Adipocyte (in vitro differentiated cells): ENCODE measurements at places on chromosomes 5 and 9.
A peak's percentile ranks its signal among the peaks of the same experiment; 100 is the strongest.

GRCh38 chr5:154483654-154484392 lies 5.8 kb upstream of the HAND1 start:
- DNase-seq: no peak

GRCh38 chr5:132354381-132355139 lies 14.9 kb upstream of the SLC22A5 start:
- no peak for DNase-seq

- no peak for DNase-seq
These were observed 15.7 kb upstream of the STARD4 start for GRCh38 chr5:111528056-111528455.

DNA sequence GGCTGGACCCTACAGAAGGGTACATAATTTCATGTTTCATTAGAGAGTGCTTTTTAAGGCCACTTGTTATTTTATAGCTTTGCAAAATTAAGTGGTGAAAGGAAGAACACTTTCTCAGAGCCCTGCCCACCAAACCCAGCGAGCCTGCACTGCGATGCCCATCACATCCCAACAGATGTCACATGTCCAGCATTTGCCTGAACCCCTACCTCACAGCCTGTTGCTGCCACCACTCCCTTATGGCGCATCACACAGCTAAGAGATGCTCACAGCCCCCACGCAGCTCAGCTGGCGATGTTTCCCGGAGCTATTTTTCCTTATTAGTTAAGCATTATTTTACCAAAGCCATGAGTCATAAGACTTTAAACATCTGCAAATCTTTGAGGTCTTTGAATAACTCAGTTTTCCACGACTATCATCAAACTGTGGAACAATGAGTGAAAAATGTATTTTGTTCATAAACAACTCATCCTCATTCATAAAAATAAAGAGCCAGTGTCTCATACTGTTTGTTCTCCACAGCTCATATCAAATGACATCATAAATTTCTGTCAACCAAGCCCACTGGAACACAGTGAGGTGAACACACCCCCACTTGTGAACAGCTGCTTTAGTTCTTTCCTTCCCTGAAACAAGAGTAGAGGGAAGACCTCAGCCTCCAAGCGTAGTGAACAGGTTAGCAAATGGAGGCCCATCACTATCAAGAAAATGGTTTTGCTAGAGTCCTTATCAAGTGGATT lies 104.9 kb downstream of the SYK start:
- DNase-seq: no peak

GRCh38 chr9:96015876-96016686 lies 140.6 kb downstream of the ERCC6L2 start:
- no peak for DNase-seq

DNA sequence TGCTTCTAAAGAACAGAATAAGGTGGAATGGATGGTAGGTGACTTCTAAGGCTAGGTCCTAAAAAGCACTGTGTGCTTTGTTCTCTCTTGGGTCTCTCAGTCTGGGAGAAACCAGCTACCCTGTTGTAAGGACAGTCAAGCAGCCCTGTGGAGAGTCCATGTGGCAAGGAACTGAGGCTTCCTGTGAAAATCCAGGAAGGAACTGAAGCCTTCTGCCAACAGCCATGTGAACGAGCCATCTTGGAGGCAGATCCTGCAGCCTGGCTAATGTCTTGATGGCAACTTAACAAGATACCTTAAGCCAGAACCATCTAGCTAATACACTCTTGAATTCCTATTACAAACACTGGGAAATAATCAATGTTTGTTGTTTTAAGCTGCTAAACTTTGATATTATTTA lies 100.1 kb upstream of the PCA3 start:
- DNase-seq: no peak

DNA sequence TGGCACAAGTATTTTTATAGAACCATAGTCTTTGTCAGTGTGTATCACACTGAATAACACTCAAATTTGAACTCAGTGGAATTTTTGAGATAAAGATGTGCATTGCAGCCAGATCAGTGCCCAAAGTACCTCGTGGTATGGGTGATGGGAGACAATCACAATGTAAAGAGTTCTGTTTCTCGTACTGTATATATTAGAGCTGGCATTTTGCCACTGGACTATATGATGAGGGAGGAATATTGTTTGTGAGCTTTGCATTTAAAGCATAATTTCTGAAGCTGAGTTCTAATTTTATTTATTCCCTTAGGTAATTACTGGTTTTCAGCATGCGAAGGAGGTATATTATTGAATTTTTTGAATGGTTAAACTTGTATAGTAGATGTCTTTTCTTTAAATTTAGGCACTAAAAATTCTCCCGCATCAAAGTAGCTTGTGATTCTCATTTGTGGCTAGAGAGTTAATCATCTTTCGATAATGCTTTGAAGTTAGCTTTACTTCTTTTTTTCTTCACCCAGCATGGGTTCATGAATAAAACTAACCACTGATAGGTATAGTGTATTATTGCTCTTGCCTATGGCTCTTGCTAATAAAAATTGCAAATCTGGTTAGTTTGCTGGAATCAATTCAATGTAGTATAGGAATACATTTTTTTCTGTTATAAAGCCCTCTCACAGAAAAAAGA lies 43.1 kb downstream of the PAM start:
- no peak for DNase-seq

GRCh38 chr5:157282150-157282549 lies 16.2 kb downstream of the CYFIP2 start:
- no peak for DNase-seq

DNA sequence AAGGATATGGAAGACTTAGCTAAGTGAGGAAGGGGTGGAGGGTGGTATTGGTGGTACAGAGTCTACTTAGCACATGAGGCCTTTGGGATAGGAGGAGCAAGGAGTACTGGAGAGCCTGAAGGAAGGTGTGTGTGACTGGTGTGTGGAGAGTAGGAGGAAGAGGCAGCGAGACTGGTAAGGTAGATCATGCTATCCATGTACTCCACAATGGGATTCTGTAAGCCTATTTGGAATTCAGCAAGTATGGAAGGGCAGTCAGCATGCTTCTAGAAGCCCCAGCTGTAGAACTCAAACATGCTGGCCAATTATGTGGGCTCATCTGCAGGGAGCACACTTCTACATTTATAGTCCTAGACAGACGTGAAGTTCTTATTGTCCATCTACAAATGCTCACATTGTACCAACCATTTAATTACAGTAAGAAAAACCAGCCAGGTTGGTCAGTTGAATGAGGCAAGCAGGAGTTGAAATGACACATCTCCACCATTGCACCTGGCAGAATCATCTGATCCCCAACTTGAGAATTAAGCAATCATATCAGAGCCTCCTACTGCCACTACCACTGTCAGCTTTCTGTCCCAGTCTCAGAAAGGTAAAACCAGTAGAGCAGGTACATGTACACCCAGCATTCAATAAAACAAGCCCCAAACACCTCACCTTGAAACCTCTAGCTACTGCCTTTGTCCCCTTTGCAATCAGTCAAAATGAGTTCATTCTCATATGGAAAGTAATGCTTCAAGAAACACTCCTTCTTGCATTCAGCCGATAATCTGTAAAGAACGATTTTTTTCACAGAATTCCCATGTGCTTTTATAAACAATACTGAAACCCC lies 60.9 kb upstream of the GLRX start:
- no peak for DNase-seq

DNA sequence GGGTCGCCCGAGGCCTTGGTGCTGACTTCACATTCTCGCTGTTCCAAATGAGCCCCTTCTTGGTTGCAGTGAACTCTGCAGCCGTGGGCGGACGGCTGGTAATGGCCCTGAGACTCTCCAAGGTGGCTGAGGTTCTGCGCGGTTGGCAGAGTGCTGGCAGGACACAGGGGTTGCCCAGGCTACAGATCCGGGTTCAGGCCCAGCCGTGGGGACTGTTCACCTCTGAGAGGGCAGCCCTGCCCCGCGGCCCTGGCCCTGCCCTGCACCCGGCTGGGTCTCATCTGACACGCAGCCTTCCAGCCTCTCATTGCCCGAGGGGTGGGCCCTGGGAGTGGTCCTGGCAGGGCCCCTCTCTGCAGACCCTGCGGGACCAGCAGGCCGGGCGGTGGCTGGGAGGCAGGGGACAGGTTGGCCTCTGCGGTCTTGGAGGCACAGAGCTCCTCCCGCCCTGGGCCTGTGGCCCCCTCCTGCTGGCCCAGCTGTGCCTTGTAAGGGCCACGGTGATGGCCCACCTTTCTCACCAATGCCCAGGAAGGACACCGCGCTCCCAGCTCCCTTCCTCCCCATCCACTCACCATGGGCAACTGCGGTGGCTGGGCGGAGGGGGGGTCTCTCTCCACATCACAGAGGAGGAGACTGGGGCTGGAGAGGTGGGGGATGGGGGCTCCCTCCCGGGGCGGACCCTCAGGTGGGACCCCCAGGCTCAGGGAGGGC lies 51.6 kb downstream of the AHRR start:
- no peak for DNase-seq

DNA sequence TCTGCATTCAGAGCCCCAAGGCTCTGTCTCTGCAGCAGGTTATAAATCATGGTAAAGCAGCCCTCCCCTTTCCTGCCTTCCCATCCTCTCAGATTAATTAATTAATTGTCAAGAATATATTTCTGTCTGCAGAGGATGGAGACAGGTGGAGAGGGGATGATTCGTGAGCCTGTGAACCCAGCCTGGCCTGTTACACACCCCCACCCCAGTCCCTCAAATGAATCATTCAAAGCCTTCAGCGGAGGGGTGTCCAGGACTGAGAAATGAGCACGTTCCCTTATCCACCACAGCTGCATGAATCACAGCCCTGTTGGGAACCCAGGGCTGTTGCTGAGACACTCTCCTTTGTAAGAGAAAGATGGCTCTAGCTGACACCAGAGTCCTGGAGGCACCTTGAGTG lies 56.0 kb downstream of the NIPAL4 start:
- peak; percentile 78 for DNase-seq

DNA sequence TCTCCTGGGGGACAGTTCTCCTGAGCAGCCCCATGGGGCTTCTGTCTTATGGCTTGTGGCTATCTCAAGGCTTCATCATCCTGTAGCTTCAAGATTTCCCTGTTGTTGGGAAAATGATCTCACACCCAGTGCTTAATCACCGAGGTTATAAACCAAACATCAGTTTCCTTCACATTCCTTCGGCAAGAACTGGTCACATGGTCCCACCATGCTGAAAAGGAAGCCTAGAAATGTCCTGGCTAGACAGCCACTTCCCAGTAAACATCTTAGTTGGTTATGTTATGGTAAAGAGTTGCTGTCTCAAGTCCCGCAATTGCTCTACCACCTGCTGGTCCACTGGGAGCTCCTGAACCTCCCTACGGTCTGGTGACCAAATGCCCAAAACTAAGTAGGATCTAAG lies 66.0 kb downstream of the RAB3C start:
- DNase-seq: no peak

- no peak for DNase-seq
These were observed 135.0 kb downstream of the PDE4D start for GRCh38 chr5:59758566-59758965.

DNA sequence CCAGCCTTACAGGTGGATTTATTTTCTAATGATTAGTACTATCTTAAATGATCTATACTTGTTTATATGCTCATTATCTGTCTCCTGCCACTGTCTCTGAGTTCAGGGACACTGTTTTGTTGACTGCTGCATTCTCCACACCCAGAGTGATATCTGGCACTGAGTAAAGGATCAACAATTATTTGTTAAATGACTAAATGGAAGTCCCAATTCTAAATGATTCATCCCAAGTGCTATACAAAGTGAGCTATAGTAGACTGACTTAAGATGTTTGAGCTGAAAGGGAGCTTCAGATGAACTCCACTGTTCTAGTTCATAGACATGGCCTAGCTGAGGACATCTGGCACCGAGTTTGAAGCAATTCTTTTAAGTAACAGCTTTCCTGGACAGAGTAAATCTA lies 40.5 kb downstream of the ITGA2 start:
- DNase-seq: no peak

DNA sequence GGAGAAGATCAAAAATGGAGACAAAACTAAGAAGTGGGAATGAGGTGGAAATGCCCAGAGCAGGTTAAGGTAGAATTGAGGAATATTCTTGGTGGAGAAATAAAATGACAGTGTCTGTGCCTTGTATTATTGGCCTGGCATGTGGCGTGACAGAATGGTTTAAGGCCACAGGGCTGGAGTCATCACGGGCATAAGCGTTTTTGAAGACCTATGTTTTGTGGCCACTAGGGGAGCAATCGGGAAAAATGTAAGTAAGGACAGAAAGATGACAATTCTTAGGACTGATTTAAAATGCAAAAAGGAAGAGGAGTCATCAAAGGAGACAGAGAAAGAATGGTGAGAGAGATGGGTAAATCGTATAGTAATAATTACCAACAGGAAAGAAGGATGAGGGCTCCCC lies 72.2 kb upstream of the EPB41L4A start:
- no peak for DNase-seq

- no peak for DNase-seq
These were observed 34.9 kb upstream of the B4GALT1 start for GRCh38 chr9:33202018-33202417.

DNA sequence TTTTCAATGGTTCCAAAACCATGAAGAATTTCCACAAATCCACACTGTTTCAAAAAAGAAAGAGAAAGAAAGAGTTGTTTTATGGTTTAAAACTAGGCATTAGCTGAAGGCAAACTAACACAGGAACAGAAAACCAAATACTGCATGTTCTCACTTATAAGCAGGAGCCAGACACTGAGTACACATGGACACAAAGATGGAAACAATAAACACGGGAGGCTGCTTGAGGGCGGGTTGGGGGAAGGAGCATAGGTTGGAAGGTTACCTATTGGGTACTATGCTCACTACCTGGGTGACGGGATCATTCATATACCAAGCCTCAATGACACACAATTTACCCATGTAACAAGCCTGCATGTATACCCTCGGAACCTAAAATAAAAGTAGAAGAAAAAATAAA lies 45.0 kb downstream of the SEMA6A start:
- DNase-seq: no peak
